Activated CD4-positive, alpha-beta T cell treated with anti-CD3 and anti-CD28 coated beads, Interleukin-2, Interleukin-6, amounts not matched to agents 100 ng/mL and 50 ng/mL, durations not matched to agents 16 hours and 8 hours (primary cell): ENCODE measurements at places on chromosomes 4 and X.

- no peak for DNase-seq
These were observed 122.4 kb downstream of the RASL11B start for GRCh38 chr4:52984462-52984881.

GRCh38 chr4:101295691-101296090 lies 51.6 kb downstream of the PPP3CA start:
- DNase-seq, result no peak

GRCh38 chr4:82679531-82679930 lies 117.7 kb upstream of the TMEM150C start:
- DNase-seq, result no peak

DNA sequence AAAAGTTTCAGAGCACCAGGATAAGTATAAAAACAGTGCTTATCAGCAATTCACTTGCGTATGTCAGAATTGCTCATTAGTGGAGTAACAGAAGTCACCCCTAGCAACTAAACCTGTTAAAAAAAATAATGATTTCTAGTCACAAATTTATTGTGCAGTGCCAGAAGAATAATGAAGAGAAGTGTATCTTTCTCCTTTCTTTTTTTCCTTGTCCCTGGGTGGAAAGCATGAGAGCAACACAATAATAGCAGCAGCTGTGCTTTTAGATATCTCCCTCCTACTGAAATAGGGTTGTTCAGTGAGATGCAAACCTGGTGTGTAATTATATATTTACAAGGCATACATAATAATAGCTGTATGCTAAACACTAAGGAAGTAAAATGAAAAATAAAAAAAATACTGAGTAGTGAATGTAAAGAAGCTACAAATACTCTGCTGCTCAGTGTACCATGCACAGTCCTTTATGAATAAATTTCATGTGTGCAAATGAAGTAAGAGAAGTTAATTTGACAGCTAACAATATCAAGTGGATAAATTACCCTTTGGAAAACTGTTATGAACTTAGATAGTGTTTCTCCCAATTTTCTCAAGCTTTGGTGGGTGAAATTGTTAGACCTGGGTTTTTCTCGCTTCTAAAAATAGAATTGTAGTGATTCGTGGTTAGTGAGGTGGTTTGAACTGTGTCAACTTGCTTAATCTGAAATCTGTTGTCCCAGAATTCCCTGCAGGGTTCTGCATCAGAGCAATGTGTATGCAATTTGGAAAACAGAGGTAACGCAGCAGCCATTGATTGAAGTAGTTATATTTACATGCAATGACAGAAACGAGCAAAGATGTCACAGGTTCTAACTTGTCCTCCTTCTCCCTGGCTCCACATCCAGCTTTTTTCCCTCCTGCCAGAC lies 125.7 kb upstream of the NDST3 start:
- DNase-seq, result no peak

- DNase-seq, result no peak
These were observed 190.9 kb downstream of the NDST4 start for GRCh38 chr4:114922592-114922933.

GRCh38 chrX:136933611-136934145 lies 53.2 kb upstream of the RBMX start:
- DNase-seq, result no peak
